NCI-H146 (cell line): ENCODE measurements at places on chromosomes 5 and 9.
A peak's percentile ranks its signal among the peaks of the same experiment; 100 is the strongest.

DNA sequence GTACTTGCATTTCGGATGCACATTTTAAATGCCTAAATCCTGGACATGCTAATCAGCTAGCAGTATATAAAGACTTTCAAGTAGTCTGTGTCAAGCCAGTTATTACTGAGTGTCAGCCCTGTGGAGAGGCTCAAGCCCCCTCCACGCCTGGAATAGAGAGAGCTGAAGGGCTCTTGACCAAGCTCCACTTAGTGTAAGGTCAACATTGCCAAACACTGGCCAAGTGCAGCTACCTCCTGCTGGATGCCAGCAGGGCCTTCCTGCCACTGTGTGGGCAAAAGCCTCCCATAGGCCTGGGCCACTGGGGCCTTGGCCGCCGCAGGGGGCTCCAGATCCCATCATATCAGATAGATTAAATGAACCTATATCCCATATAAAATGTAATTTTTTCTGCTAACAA lies 239.4 kb upstream of the PANK3 start:
- DNase-seq, result no peak

GRCh38 chr5:41925555-41925951 lies 472 bp downstream of the FBXO4 start:
- peak; percentile 40 for DNase-seq

GRCh38 chr5:12615141-12615820 lies 711.0 kb upstream of the CTNND2 start:
- DNase-seq, result no peak

DNA sequence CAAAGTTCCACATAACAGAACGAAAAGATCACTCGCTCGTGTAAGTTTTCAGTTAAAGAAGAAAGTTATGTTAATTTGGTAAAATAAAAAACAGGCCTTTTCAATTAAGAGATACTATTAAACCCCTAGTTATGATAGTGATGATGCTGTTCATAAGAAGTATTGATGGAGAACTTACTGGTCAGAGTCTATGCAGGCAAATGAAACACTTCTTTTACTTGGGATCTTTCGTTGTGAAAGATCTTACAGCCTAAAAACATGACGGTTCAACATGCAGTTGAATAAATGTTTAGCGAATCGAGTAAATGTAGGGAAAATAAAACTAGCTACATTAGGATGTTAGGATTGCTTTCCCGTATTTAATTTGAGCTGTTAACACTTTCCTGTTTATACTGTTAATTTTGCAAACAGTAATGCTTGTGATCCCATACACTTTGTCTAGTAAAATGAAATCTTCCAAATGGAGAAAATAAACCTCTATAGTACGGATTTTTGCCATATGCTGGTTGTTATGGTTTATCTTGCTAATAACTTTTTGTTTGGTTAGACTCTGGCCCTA lies 2.0 kb downstream of the RHOBTB3 start:
- no peak for DNase-seq

DNA sequence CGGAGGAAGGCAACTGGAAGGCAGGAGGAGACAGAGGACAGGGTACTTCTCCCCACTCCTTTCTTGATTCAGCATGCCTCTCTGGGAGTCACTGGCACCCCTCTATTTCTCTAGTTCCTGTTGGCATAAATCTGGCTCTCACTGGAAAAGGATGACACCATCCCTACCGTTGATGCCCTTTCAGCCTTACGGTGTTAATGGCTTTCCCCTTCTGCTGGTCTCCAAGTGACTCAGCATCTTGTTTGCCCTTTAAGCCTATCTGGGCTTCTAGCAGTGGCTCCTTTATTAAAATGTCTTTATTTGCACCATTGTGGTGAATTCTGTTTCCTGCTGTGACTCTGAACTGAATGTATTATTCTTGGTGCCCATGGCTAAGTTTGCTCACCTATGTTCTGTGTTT lies 227.3 kb upstream of the GLRA1 start:
- peak; percentile 3 for DNase-seq

DNA sequence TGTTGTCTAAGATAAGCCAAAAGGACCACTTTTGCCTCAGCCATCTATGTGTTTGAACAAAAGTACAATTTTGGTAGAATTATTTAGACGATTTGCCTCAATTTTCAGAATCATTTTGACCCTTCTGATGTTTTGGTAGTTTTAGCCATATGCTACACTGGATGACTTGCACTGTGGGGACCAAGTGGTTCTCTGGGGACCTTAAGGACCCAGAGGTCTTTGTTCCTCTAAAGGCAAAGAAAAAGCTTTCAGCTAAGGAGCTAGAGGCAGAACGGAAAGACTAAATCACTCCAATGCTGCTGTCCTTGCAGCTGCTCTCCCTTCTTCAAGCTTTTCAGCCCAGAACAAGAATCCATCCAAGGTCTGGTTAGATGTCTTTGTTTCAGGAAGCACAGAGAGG lies 51.0 kb upstream of the APC start:
- no peak for DNase-seq

DNA sequence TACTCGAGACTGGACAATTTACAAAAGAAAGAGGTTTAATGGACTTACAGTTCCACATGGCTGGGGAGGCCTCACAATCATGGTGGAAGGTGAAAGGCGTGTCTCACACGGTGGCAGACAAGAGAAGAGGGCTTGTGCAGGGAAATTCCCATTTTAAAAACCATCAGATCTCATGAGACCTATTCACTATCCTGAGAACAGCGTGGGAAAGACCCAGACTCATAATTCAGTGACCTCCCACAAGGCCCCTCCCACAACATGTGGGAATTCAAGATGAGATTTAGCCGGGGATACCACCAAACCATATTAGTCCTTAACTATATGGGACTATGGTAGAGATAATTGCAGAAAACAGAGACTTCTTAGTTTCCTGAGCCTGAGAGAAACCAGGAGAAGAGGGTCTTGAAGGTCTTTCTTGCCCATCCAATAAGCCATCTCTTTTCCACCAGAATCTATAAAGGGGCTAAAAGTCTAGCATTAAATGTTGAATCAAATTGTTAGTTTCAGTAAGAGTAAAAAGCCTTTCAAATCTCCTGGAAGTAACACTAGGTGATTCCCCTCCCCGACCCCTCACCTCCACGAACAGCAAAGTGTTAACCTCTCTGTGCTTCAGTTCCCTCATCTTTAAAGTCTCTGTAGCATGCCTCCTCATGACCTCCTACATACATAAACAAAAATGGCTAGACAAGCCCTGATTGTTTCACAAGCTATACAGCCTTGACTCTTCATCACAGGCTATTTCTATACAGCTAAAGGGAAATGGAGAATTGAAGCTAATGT lies 259.1 kb downstream of the TMEM167A start:
- DNase-seq, result no peak

GRCh38 chr5:34494111-34494755 lies 161.9 kb upstream of the RAI14 start:
- no peak for DNase-seq

GRCh38 chr9:134487066-134487710 lies 154.4 kb upstream of the COL5A1 start:
- no peak for DNase-seq

GRCh38 chr9:96202971-96203780 lies 98.8 kb downstream of the HSD17B3 start:
- DNase-seq, result no peak
